ENCODE measurements at places on chromosomes 2 and 18.

- no peak for DNase-seq
These were observed 13.8 kb upstream of the ZBTB7C start for GRCh38 chr18:48422947-48423378.

DNA sequence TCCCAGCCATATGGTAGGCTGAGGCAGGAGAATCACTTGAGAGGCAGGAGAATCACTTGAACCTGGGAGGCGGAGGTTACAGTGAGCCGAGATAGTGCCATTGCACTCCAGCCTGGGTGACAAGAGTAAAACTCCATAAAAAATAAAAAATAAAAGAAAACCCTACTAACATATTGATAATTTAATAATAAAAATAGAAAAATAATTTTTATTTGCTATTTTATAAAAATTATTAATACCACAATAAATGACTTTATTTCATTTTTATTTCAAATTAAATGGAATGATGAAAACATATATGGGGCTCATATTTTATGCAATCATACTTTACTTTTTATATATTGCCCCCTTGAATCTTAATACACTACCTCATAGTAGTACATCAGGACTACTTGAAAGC is 20.4 kb downstream of the TMEM182 start:
- DNase-seq: no peak

GRCh38 chr18:31884020-31884419 is 58.9 kb downstream of the TRAPPC8 start:
- DNase-seq: no peak

DNA sequence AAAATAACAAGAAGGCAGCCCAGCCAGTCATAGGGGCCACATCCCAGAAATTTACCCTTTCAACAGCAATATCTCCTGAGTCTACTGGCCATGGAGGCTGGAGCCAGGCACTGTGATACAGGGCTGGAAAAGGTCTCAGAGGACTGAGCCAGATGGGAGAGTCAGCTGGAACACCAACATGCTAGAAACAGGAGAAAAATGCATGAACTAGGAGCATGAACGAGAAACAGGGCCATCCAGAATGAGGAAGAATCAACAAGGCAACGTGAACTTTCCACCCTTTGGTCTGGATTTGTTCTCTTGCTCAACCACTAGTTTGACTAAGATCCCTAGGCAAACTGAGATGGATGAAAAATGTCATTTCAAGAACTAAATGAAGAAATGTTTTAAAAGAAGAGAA is 13.1 kb downstream of the PID1 start:
- no peak for DNase-seq

DNA sequence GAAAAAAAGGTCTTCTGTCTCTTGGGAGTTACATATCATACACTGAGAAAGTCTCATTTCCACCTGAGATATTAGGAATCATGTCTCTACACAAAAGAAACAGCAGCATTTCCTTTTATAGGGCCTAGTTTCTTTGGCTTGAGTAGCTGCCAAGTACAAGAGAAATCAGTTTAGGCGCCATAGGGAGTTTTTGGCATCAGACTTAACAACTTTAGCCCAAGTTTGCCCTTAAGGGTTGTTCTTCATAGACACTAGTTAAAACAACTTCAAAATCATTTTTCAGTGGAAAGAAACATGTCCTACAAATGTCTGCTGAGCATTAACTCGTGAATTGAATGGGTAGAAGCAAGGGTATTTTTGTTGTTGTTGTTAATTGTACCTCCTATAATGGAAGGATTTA is 587.0 kb upstream of the DSEL start:
- DNase-seq: no peak

DNA sequence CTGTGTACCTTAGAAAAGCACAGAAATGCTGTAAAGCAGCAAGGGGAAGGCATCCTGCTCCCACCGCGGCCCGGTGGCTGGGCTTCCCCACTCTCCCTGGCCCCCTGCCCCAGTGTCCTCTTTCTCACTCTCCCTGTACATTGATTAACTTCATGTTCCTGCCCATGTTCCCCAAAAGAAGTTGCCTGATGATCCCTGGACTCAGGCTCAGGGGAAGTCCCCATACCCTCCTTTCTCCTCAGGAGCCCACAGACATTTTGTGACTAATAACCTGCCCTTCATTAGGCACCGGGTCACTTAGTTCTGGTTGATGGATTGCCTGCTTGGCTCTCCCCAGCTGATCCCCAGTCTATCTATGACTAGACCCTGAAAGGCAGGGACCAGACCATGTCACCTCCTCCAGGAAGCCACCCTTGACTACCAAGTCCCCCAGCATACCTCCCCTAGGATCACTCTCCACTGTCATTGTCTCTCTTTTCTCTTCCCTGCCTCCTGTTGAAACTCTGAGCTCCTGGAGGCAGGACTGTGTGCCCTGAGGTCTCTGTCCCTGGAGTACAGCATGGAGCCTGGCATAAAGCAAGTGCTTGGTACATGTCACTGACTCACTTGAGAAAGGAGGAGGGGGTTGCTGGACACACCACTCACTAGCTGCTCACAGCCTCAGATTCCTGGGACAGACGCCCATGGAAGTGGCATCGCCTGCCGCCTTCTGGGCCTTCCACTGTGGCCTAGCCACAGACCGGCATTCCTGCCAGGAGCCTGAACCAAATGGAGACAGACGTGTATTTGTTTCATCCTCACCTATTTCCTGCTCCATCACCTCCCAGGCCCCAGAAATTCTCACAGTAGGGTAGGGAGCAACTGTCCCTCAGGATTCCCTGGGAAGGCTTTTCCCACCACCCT is 13.5 kb downstream of the MALL start:
- no peak for DNase-seq

DNA sequence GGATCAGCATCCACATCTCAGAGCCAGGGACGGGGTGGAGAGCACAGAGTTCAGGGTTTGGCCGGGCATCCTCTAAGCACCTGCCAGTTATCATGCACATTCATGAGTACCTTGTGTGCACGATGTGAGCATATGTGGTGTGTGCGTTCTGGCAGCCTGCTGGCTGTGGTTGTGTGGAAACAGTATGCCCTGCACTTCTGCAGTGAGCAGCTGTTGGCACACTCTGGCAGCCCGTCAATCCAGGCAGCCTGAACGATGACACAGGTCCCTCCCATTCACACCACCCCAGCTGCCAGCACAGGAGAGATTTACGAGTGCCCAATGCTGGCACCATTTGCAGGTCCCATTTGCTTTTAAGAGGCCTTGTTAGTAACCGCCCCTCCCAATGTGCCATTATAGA is 74.2 kb downstream of the CD8B2 start:
- no peak for DNase-seq

DNA sequence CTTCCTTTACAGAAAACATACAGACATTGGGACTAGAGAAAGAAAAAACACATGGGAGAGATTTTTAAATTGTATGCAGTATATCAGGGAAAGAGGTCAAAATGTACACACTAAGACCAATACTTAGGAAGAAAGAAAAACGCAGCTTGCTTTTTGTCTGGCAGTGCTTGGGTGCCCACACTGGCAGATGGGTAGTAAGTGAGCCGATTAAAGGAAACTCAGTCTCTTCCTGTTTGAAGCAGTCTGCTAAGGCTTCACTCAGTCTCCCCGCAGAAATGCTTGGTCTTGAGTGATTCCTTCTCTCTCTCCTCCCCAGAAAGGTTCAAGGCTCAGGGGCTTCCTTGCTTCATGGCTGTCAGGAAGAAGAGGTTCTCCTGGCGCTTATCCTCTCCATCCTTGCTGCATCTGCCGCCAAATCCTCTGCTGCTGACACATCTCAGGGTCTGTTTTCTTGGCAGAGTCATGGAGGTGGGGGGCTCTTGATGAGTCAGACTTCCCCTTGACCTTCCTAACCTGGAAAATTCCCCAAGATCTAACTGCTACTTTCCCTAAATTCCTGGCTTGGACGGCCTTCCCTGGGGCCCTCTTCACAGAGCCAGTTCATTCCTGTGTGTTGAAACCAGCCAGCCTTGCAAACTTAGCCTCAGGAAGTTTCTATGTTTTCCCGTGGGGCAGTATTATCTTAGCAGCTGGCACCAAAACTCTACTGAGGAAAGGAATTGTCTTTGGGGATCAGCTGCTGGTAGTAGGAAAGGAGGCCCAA is 10.5 kb upstream of the TMSB10 start:
- no peak for DNase-seq

DNA sequence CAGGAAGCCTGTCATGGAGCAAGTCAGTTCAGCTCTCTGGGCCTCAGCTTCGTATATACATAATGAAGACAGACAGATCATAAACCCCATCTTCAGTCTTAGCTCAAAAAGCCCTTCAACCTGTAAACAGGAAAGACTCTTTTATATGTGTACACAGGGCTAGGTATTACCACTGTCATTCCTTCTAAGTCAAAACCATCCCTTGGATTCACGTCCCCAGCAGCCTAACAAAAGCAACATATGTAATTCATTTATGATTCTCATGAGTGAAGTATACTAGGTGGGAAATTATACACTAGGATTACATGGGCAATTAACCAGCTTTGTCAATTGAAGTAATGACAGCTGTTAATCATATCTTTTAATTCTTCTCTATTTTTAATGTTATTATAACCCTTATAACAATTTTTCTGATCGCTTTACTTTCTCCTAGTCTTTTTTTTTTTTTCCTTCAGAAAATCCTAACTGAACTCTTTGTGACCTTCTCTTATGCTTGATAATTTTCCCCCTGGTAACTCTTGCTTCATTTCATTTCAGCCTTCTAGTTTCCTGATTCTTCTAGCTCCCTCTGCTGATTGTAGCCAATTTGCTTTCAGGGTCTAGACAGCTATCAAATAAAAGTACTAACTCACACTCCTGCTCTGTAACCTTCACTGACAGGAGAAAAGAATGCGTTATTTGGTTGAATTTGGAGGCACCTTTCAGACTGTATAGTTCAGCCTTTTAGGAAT is 99.7 kb downstream of the RBM43 start:
- DNase-seq: no peak

DNA sequence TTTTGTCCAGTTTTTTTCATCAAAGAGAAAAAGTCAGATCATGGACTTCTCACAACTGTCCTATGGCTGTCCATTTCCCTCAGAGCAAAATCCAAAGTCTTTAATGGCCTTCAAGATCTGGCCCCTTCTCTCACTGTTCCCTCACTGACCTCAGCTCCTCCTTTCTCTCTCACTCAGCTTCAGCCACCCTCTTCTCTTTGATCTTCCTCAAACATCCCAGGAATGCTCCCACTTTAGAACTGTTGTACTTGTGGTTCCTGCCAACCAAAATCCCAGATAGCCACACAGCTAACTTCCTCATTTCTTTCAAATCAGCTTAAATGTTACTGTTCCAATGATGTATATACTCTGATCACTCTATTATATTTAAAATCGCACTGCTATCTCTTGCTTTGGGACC is 82.9 kb downstream of the NUP35 start:
- no peak for DNase-seq

DNA sequence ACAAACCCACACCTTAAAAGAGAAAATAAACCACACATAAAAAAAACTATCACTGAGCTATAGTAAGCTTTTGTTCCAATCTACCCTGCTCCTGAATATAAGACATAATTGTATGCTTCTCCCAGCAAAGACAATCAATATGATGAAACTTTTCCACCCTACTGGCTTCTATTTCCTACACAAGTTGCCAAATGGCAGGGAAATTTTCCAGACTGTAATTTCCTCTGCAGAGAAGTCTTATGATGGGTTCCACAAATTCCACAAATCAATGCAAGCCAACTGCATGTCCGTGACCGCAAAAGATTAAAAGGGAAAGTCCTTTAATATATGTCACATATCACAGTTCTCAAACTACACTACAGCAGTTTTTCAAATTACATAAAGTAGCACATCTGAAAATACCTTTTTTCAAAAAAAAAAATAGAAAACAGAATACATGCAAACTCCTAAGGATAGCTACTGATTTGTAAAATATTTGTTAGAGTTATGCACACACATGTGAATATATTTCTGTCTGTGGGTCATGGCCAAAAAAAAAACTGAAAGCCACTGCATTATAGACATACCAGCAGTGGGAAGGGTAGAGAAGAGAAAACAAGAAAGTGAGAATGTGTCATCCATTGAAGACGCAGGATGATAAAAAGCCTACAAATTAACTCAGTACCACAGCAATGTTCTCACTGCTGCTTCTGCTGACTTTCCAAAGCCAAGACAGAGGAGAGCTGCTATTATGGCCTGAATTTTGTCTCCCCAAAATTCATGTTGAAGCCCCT is 61.4 kb downstream of the RPL31 start:
- DNase-seq: no peak

All from stimulated activated CD8-positive, alpha-beta memory T cell treated with anti-CD3 and anti-CD28 coated beads, Interleukin-15, amount 100 ng/mL, for 24 hours (primary cell).